SW480 (cell line): ENCODE measurements at places on chromosomes 12 and 14.
A peak's percentile ranks its signal among the peaks of the same experiment; 100 is the strongest.

GRCh38 chr14:66910311-66910840 lies 278.9 kb upstream of the GARIN2 start:
- DNase-seq, result no peak

DNA sequence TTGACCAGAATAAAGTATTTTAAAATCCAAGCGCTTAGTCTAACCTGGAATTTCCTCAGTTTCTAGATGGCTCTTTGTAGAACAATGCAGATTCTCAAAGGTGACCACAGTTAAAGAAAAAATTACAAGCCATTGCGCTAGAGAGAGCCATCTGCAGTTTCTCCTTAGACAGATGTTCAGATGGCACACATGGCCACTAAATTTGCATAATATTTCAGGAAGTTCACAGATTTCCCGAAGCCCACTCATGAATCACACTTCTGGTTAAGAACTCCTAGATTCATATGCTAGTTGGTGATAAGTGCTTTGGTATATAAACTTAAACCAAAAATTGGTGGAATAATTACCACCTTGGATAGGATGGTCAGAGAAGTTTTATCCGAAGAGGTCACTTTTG lies 749 bp downstream of the AKAP3 start:
- DNase-seq, result peak; percentile 28

DNA sequence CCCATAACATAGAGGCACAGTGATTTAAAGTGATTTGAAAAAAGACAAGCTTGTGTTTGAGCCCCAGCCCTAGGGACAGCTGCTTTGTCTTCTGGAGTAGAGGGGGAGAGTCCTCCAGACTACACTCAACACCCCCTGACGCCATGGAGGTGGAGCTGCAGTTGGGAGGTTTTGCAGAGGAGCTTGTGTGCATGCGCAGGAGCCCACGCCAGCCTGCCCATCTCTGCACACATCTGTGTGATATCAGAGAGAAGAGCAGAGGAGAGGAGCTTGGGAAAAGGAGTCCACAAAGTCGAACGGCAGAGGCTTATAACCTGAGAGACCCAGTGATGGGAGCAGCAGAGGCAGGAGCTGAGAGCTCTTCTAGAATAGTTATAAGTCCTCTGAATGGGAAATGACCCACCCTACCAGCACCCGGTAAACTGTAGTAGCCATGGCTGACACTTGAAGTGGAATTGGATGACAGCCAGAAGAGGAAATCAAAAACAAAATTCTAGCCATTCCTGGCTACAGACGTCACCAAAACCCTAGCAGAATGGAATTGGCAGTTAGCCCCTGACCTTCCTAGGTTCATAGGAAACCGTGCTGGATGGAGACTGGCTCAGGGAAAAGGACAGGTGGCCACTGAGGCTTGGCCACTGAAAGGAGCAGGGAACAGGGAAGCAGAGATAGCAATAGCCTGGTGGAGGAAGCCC lies 185.1 kb upstream of the VASH1 start:
- no peak for DNase-seq

DNA sequence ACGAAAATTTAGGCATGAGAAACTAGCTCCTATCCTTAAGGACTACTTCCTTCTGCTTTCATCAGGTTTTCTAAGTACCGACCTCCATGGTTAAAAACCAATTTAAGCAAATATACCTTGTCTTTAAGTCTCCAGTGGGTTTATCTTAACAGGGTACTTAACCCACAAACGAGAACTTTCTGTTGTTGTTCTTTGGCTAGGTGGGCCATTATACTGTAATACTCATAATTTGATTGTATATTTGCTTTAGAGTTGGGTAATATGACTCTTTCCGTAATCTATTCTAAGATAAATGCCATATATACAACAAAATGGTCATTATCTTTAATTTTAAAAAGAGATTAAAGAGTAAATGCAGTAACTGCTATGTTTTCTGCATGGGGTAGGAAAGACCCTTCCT lies 21.6 kb downstream of the RASSF8 start:
- no peak for DNase-seq

DNA sequence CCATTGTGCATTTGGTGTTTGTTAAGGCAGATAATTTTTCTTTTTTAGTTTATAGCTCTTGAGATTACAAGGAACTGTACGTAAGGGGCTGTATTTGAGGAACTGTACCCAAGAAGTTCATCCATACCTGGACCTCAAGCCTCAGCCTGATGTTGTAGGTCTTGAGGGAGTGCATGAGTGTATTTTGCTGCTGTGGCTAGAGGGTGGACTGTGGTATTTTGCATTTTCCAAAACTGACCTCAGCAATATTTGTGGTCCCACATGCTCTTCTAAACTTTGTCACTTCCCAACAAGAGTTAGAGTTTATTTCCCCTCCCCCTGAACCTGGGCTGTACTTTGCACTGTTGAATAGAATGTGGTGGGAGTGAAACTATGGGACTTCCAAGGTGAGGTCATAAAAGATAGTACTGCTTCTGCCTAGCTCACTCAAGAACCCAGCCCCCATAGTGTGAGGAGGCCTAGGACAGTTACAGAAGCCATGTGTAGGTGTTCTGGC lies 42.2 kb upstream of the FBXO33 start:
- DNase-seq, result peak; percentile 15

DNA sequence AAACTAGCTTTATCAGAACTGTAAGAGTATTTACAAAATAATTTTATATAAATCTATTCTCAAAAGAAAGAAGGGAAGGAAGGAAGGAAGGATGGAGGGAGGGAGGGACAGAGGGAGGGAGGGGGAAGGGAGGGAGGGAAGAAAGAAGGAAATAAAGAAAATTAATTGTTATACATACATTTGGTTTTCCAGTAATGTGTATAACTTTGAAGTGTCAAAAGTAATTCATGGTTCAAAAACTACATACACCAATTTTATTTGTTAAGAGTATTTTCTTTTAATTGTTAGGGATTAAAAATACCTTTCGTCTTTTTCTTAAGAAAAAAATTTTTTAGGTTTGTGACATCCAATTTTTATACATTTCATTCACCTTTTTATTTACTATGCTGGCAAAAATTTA lies 17.5 kb upstream of the KCNC2 start:
- no peak for DNase-seq

GRCh38 chr12:103331643-103332042 lies 164.1 kb downstream of the C12orf42 start:
- no peak for DNase-seq

DNA sequence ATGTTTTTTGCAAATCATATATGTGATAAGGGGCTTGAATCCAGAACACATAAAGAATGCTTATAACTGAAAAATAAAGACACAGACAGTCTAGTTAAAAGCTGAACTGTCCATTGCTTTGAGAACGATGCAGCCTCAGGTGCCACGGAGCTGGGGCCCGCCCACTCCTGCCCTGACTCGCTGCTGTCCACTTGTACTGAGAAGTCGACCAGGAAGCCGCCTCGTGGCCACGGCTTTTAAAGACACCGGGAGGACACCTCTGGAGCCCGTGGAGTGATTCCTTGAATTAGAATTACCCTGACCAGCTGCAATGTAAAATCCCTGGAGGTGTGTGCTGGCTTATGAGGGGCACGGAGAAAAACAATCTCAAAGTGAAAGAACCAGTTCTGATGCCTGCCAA lies 23.9 kb upstream of the TEX22 start:
- DNase-seq, result no peak

DNA sequence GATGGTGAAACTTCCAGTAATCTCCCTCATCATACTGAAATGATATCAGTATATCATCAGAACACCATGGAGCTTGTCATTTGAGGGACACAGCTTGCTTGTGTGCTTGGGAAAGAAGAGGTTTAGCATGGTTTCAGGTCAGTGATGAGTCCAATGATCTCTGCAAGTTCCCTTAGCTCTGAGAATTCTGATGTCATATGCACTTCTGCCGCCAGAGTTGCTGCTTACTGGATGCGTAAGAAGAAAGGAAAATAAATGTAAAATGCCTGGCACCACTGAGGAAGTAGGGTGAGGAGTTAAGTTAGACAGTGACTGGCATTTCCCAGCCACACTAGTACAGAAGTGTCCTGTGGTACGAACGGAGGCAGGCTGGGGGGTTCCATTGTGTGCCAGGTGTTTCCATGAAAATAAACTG lies 22.6 kb downstream of the PRKCH start:
- no peak for DNase-seq

- DNase-seq, result peak; percentile 90
These were observed 37.6 kb downstream of the PACS2 start for GRCh38 chr14:105351920-105352851.
